Right lobe of liver (tissue), 6 donors: ENCODE measurements at places on chromosomes 16 and 17. TPM values are rescaled to one million over a fixed set of nuclear protein-coding genes. Genes with fewer than 3 reads are reported as not detected.

GRCh38 chr17:79865351-79866210 lies 26.3 kb upstream of the CBX4 start:
- DNase-seq, result no peak
- H3K4me1 ChIP-seq, result no peaks in the 10 kb centered on the region
- H3K27me3 ChIP-seq, result no peaks in the 10 kb centered on the region
- no peak overlapping the region for H3K27ac ChIP-seq
- no peaks in the 10 kb centered on the region for H3K36me3 ChIP-seq

DNA sequence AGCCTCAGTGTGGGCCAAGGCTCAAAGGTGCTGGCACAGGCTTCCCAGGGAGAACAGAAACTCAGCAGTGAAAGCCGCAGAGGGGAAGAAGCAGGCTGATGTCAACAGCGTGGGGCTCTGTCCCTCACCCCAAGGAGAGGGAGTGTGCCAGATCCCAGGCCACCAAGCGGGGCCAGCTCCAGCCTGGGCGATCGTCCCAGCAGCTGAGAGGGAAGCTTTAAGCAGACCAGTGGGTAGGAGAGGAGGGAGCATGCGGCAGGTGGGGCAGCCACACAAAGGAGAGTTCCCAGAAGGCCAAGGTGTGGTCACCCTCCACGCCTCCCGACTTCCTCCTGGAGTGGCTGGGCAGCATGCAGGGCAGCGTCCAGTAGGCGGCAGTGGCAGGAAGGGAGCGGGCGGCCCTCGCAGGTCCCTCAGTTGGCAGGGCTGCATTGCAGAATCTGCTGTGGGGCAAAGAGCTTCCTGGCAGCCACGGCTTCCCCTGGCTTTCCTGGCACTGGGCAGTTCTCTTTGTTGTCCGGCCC lies 6.0 kb downstream of the SYNGR2 start:
- peaks cover 9% of the 10 kb centered on the region for H3K36me3 ChIP-seq
- H3K4me3 ChIP-seq, result peak overlapping the region; percentile 43
- H3K27ac ChIP-seq, result peak overlapping the region; percentile 77

RPL23 gene
- total RNA-seq, result 389 TPM

C17orf100 gene
- 1.2 TPM for total RNA-seq

CDRT15 gene
- total RNA-seq, result not detected
